NCI-H526 treated with DMSO at 0.1 percent for 48 hours (cell line): ENCODE measurements at places on chromosomes 4 and X.

DNA sequence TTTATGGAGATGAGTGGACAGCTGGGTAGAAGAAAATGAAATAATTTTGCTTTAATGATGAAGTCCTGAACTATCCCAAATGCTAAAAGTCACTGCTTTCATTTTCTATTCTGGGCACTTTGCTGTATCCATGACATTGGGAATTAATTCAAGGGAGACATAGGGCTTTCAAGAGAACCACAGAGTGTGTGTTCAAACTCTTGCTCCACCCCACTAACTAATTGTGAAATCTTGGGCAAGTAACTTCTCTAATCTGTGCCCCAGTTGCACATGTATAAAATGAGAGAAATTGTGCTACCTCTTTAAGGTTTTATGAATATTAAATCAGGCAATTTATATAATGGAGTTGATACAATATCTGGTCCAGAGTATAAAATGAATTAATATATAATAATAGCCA lies 1422.0 kb downstream of the ADGRL3 start:
- DNase-seq = no peak

DNA sequence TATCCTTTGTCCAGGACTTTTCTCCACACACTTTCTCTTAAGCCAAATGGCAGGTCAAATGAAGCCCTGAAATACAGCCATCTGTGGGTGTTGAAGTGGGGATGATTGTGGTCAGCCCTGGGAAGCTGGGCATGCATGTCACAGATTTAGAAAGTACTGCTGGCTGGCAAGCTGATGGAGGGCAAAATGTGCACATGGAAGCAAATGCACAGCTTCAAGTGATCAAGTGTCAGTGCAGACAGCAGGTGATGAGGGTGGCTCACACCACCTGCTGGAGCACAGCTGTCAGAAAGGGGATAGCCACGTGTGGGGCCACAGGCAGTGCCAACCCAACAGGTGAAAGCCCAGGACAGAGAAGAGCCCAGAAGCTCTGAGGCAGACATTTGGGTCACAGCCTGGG lies 40.3 kb upstream of the ATXN3L start:
- no peak for DNase-seq

GRCh38 chr4:5368426-5368825 lies 317.1 kb downstream of the STK32B start:
- DNase-seq = no peak

- no peak for DNase-seq
These were observed 23.5 kb downstream of the KLHL8 start for GRCh38 chr4:87196927-87197326.

- no peak for DNase-seq
These were observed 186.2 kb downstream of the STIM2 start for GRCh38 chr4:27046851-27047250.

DNA sequence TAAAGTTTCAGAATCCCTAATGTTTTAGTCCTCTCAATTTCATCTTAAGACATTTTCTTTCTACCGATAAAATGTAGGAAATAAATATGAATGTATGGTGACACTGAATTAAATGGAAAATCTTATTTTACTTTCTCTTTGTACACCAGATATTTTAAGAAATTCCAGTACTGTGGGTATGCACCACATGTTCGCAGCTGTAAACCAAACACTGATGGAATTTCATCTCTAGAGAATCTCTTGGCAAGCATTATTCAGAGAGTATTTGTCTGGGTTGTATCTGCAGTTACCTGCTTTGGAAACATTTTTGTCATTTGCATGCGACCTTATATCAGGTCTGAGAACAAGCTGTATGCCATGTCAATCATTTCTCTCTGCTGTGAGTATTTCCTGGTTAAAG lies 26.9 kb downstream of the C4orf46 start:
- DNase-seq = peak; percentile 11

DNA sequence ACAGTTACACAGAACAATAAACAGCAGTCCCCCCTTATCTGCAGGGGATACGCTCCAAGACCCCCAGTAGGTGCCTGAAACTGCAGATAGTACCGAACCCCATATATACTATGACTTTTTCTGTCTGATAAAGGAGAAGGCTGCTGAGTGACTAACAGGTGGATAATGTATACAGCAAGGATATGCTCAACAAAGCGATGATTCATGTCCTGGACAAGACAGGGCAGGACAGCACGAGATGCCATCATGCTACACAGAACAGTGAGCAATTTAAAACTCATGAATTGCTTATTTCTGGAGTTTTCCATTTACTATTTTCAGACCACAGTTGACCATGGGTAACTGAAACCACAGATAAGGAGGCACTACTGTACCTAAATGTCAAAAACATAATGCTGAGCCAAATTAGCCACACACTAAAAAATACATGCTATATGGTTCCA lies 76.1 kb downstream of the MANBA start:
- no peak for DNase-seq

GRCh38 chr4:26152056-26152455 lies 168.8 kb upstream of the RBPJ start:
- no peak for DNase-seq

GRCh38 chr4:65559270-65559669 lies 111.0 kb downstream of the EPHA5 start:
- DNase-seq = no peak

- DNase-seq = no peak
These were observed 123.9 kb downstream of the MID1 start for GRCh38 chrX:10496345-10496965.

DNA sequence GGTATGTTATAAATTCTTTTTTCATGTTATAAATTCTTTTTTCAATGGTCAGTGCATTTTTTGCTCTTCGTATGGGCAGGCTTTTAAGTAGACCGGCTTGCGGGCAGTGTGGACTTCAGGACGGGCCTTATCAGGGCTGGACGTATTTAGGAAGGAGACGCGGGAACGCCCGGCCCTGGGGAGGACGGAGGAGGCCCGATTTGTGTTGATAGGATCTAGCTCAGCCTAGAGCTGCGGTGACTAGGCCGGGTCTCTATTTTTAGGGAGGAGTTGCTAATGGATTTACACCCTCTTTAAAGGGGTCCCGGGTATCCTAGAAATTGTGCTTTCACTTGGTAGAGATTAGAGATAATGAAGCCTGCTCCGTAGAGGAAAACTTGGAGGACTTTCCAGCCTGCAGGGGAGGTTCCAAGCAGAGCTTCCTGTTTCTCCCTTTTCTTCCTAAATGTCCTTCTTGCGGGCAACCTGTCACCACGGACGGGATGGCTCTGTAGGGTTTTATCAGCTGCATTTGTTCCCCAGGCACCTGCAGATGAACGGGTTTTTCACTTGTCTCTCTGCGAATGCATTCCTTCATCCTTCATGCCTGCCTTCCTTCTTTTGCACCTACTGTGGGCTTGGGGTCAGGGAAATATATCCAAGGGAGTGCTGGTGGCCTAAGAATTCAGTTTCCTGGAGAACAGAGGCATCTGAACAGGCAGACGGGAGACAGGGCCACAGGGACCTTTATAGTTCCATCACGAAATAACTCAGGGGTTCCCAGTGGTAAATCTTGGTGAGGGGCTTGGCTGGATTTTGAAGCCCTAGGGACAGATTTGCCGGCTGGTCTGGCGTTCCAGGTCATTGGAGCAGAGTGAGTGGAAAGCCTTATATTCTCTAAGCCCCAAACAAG lies 1.4 kb downstream of the CD99 start:
- DNase-seq = no peak

DNA sequence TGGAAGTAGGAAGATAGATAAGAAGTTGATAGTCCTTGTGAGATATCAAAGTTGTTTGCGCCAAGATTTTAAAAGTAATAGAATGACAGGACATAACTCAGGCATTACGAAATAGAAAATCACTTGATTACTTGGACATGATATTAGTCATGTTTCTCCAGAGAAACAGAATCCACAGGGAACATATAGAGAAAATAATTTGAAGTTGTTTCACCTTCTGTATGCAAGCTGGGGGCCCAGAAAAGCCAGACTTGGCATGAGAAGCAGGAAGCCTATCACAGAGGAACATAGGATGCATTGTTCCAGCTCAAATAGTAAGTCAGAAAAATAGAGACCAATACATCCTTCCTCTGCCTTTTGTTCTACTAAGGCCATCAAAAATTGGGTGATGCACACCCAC lies 715.9 kb downstream of the TECRL start:
- no peak for DNase-seq

GRCh38 chr4:42646013-42646784 lies 10.7 kb downstream of the ATP8A1 start:
- no peak for DNase-seq

DNA sequence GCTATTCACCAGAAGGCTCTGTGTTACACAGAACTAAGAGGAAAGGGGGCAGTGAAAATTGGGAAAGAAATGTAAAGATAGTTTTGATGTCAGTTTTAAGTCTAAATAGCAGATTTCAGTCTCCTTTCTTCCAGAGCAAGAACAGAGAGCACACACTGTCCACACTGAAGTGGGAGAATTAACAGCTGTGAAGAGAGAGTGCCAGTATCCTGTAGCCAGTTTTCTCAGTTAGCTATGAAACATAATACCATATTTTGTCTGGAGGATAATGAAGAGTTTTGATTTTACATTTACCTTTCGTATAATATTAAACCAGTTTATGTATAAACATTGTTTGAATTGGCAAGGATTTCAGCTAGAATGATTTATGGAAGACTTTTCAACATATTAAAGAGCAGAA lies 35.1 kb downstream of the FBXO8 start:
- no peak for DNase-seq

GRCh38 chrX:119997570-119997969 lies 54.0 kb upstream of the NKAP start:
- no peak for DNase-seq

DNA sequence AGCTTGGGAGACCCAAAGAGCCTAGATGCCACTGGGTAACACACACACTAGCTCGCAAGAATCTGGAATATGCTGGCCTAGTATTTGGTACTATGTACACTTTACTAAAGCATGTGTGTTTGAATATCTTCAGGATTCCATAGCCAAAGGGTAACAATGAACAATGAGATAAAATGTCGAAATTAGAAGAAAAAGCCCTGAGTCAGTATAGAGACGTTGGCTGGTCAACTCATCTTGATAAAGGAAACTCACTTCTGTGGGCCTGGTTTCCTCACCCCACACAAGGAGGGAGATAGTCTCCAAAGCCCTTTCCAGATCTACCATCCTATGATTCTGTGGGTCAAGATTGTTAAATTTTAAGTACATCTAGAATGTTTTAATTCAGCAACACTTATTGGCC lies 6.9 kb downstream of the ZDHHC9 start:
- DNase-seq = no peak

- no peak for DNase-seq
These were observed 3.7 kb upstream of the CXCL6 start for GRCh38 chr4:73832651-73833237.

DNA sequence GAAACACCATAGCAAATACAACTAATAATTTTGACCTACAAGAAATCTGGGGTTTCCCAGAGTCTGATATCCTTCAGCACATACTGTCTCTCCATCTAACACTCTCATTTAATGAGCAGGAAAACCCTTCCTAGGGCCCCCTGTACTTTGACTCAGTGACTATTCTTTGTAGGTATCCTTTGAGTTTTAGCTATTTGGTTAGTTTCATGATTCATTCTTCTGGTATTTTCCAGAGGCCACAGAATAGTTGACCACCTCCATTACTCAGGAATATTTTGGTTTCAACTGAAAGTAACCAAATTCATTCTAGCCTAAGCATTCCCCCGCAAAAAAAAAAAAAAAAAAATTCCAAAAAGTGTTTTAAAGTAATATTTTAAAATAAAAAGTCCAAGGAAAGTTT lies 140.0 kb downstream of the IDS start:
- DNase-seq = no peak

DNA sequence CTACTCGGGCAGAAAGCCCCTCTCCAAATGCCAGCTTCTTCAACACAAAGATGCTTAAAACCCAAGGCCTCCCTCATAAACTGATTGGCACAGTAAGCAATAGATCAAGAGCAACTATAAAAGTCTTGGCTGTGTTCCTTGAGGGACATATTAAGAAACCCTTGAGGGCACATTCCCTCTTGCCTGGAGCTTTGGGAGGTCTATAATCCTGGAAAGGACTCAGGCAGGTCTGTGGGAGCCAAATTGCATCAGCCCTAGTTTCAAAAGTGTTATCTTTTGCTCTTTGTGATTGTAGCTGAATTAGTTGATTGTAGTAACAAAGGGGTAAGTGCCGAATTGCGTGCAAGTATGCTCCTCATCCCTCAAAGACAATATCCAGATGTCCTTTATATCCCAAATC lies 18.6 kb upstream of the SETD7 start:
- DNase-seq = no peak

GRCh38 chr4:42331914-42332368 lies 65.3 kb upstream of the SHISA3 start:
- DNase-seq = no peak

- no peak for DNase-seq
These were observed 525.9 kb upstream of the ZFP42 start for GRCh38 chr4:187469627-187470026.

DNA sequence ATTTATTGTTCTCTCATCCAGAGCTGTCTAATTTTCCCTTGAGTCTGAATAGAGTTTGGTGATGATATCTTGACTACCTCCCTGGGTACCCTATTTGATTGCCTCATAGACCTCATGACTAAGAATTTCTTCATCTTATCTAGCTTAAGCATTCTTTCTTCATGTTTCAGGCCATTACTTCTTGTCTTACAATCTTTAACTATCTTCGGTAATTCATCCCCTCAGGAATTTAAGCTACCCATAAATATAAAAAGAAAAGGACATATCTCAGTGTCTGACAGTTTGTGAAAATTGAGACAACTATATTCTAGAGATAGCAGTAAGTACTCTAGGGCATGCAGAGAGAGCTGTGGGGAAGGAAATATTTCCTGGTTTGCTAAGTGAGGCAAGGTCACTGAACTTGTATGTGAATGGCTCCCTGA lies 466.1 kb upstream of the GRID2 start:
- no peak for DNase-seq

DNA sequence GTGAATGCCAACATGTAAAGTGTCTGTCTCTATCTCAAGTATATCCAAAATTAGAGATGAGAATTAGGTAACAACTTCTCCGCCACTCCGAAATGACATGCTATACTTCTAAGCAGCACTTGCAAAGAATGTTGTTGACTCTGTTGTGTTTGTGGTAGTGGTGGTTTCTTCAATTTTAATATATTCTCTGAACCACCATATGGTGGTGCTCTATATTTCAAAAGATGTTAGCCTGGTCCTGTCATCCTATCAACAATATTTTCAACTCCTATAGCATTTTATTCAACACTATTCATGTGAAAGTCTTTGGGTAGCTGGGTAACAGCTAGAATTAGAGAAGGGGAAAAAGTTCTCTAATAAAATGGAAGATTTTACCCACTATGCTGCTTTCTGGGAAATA lies 1622.8 kb upstream of the IGFBP7 start:
- DNase-seq = no peak

DNA sequence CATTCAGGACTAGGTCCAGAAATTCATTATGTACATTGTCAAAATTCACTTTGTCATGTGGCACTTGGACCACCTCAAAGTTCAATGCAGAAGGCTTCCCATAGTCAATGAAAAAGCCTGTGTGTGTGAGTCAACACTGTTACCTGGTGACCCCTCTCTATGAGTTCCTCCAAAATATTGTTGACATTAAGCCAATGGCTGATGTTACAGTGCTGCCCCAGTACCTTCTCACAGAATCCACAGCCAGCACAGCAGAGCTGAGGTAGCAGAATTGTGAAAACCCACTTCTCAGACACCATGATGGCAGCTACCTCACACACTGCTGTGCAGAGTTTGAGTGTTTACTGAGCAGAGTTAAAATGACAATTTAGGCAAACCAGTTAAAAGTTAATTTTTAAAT lies 22.4 kb upstream of the UGT2B4 start:
- no peak for DNase-seq

- DNase-seq = no peak
These were observed 6.0 kb downstream of the RASL11B start for GRCh38 chr4:52868133-52868532.
